IPS DF 6.9 (cell line): ENCODE measurements at places on chromosomes 3 and 15.

DNA sequence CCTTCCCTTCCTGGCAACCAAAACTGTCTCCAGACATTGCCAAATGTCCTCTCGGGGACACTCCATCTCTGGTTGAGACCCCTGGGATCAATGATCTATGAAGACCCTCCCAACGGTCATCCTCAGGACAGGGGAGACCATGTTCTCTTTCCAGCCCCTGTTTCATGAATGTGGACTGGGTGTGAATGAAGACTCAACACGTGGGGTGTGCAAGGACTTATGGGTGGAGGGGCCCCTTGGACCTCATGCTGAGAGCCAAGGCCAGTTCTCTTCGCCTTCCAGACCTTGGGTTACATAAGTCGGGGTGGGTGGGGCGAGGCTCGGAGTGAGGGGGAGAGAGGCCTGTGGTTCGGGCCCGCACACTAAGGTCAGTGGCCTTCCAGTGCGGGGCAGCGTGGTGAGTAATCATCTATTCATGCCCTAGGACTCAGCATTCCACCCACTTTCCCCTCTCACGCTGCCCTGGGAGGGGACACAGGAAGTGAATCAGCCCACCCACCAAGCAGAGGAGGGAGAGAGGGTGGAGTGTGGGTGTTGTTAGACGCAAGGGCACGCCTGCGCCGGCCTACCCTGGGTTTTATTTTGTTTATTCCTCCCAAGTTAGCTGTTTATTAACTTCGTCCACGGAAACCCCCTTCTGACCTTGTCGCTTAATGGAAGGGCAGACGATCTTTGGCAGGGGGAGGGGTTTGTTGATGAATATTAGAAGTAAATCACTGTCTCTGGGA lies 6.7 kb downstream of the PAQR5 start:
- no peak overlapping the region for H3K4me3 ChIP-seq
- H3K27ac ChIP-seq = no peak overlapping the region
- peaks cover 1% of the 10 kb centered on the region; the same call in 1 of the 2 replicates for H3K4me1 ChIP-seq
- DNase-seq = no peak
- no peaks in the 10 kb centered on the region for H3K36me3 ChIP-seq
- H3K27me3 ChIP-seq = no peaks in the 10 kb centered on the region

DNA sequence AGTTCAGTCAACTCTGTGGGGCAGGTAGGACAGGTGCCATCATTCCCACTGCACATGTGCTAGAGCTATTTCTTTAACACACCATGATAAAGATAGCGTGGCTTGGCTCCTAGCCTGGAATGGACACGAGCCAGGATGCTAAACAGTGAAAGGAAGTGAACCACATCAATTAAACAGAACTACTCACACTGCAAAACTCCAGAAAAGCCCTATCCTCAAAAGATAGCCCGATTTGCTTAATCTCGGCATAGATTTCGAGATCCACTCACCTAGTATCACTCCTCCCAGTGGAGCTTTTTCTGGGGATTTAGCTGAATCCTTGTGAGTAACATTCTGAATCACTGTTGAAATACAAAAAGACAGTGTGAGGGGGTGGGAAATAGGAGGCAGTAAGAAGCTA lies 118.0 kb downstream of the ABI3BP start:
- no peaks in the 10 kb centered on the region for H3K27me3 ChIP-seq
- H3K36me3 ChIP-seq = no peaks in the 10 kb centered on the region
- H3K27ac ChIP-seq = no peak overlapping the region

- H3K4me1 ChIP-seq = peaks cover 11% of the 10 kb centered on the region
- H3K36me3 ChIP-seq = no peaks in the 10 kb centered on the region
- no peak overlapping the region for H3K27ac ChIP-seq
- DNase-seq = no peak
These were observed 31.0 kb downstream of the NR2F2 start for GRCh38 chr15:96361309-96362010.

DNA sequence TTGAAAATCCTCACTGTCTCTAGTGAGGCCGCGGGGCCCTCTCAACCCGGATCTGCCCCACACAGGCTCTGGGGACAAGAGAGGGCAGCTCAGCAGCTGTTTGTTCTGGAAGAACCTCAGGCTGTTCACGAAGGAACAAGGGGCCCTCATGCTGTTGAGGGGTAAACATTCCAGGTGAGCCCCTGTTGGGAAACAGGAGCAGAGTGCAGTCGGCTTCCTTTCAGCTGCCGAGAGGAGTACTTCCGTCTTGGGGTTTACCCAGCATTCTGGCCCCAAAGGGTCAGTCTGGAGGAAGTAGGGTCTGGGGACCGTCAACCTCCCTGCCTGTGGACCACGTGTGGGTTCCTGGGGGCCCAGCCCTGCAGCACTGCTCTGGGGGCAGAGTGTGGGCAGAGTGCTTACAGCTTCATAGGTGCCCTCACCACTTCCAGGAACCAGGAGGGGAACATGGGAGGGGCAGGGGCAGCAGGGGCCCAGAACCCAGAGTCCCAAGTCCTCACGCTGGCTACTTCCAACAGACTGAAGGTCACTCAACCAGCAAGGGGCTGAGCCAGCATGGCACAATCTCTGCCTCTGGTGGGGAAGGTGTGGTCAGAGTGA lies 49.2 kb upstream of the CTSH start:
- no peak overlapping the region for H3K4me3 ChIP-seq
- no peak for DNase-seq
- no peak overlapping the region for H3K27ac ChIP-seq
- no peaks in the 10 kb centered on the region for H3K27me3 ChIP-seq

DNA sequence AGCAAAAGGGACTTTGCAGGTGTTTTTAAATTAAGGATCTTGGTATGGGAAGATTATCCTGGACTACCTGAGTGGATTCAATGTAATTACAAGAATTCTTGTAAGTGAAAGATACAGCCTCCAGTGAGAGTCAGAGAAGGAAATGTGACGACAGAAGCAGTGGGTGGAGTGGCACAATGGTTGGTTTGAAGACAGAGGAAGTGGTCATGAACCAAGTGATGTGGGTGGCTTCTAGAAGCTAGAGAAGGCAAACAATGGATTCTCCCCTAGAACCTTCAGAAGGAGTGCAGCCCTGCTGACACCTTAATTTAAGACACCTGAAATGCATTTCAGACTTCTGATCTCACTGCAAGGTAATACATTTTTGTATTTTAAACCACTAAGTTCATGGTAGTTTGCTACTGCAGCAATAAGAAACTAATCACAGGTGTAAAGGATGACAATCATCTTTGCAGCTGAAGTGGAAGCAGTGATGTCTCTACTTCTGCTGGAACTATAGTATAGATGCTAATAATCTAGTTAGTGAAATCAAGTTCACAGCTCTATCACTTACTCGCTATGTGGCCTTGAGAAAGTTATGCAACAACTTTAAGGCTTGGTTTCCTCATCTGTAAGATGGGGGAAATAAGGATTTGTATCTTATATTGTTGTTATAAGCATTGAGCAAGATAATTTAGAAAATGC lies 403.4 kb upstream of the SUCLG2 start:
- no peak overlapping the region for H3K27ac ChIP-seq
- DNase-seq = no peak
- H3K27me3 ChIP-seq = no peaks in the 10 kb centered on the region
- H3K36me3 ChIP-seq = no peaks in the 10 kb centered on the region
- H3K4me1 ChIP-seq = no peaks in the 10 kb centered on the region

GRCh38 chr15:71662306-71662705 lies 148.0 kb upstream of the NR2E3 start:
- no peak overlapping the region for H3K4me3 ChIP-seq
- no peaks in the 10 kb centered on the region for H3K27me3 ChIP-seq
- no peak overlapping the region for H3K27ac ChIP-seq
- no peak for DNase-seq
- no peaks in the 10 kb centered on the region for H3K4me1 ChIP-seq

- H3K36me3 ChIP-seq = no peaks in the 10 kb centered on the region
- H3K27me3 ChIP-seq = no peaks in the 10 kb centered on the region; the same call in 1 of the 2 replicates
- H3K4me1 ChIP-seq = no peaks in the 10 kb centered on the region
- H3K27ac ChIP-seq = no peak overlapping the region
These were observed 5.9 kb downstream of the EPHA3 start for GRCh38 chr3:89113344-89113743.

GRCh38 chr15:64870353-64870752 lies 28.6 kb downstream of the PLEKHO2 start:
- no peak for DNase-seq
- peaks cover 15% of the 10 kb centered on the region for H3K4me1 ChIP-seq
- H3K27me3 ChIP-seq = no peaks in the 10 kb centered on the region
- no peaks in the 10 kb centered on the region for H3K36me3 ChIP-seq
- H3K27ac ChIP-seq = no peak overlapping the region

GRCh38 chr3:52851348-52851747 lies 16.5 kb upstream of the MUSTN1 start:
- no peaks in the 10 kb centered on the region for H3K27me3 ChIP-seq
- H3K27ac ChIP-seq = no peak overlapping the region
- DNase-seq = peak; percentile 29
- H3K4me1 ChIP-seq = no peaks in the 10 kb centered on the region
- H3K36me3 ChIP-seq = peaks cover 6% of the 10 kb centered on the region; the same call in 1 of the 2 replicates
- no peak overlapping the region for H3K4me3 ChIP-seq

- no peaks in the 10 kb centered on the region for H3K27me3 ChIP-seq
- no peak for DNase-seq
- peaks cover 5% of the 10 kb centered on the region for H3K36me3 ChIP-seq
- no peak overlapping the region for H3K27ac ChIP-seq
- peaks cover 2% of the 10 kb centered on the region; the same call in 1 of the 2 replicates for H3K4me1 ChIP-seq
These were observed 18.2 kb upstream of the SACM1L start for GRCh38 chr3:45670991-45671390.

GRCh38 chr3:149771652-149772271 lies 19.5 kb upstream of the COMMD2 start:
- H3K4me3 ChIP-seq = no peak overlapping the region
- H3K27me3 ChIP-seq = no peaks in the 10 kb centered on the region
- DNase-seq = peak; percentile 43
- no peaks in the 10 kb centered on the region for H3K36me3 ChIP-seq

GRCh38 chr3:72345237-72345878 lies 502.9 kb downstream of the SHQ1 start:
- H3K27ac ChIP-seq = no peak overlapping the region
- 0 out of 2 replicates have a peak, but pooled peaks cover 1% of the 10 kb centered on the region for H3K4me1 ChIP-seq
- no peaks in the 10 kb centered on the region for H3K36me3 ChIP-seq
- H3K27me3 ChIP-seq = no peaks in the 10 kb centered on the region
- H3K4me3 ChIP-seq = no peak overlapping the region
- DNase-seq = no peak

- DNase-seq = no peak
- no peak overlapping the region for H3K27ac ChIP-seq
- H3K36me3 ChIP-seq = no peaks in the 10 kb centered on the region
- no peak overlapping the region for H3K4me3 ChIP-seq
These were observed 22.3 kb upstream of the GNB4 start for GRCh38 chr3:179473565-179473964.

DNA sequence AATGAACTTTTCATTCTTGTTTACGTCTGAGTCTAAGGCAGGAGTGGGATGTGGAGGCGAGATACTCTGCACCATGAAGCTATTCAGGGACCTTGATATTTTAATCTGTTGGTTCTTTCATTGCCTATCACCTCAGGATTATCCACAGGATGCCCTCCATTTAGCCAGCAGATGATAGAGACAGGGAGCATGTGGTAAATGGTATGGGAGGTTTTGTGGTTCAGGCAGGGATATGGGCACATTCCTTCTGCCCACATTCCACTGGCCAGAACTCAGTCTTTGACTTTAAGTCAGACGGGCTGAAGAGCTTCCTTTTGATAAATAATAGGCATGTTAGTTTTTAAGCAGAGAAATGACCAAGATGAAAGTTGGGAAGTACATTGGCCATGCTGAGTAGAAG lies 548.0 kb upstream of the CCDC54 start:
- peak overlapping the region; percentile 55 for H3K27ac ChIP-seq
- H3K4me1 ChIP-seq = peaks cover 2% of the 10 kb centered on the region; the same call in 1 of the 2 replicates
- no peak for DNase-seq
- H3K27me3 ChIP-seq = no peaks in the 10 kb centered on the region
- no peak overlapping the region for H3K4me3 ChIP-seq
- peaks cover 2% of the 10 kb centered on the region; the same call in 1 of the 2 replicates for H3K36me3 ChIP-seq

- no peak overlapping the region for H3K27ac ChIP-seq
- H3K4me1 ChIP-seq = 0 out of 2 replicates have a peak, but pooled peaks cover 2% of the 10 kb centered on the region
- no peak overlapping the region for H3K4me3 ChIP-seq
These were observed 33.8 kb downstream of the MRAS start for GRCh38 chr3:138381950-138382715.

GRCh38 chr15:92005154-92005553 lies 151.6 kb downstream of the SLCO3A1 start:
- no peak overlapping the region for H3K27ac ChIP-seq
- no peak for DNase-seq
- no peaks in the 10 kb centered on the region for H3K36me3 ChIP-seq
- H3K4me1 ChIP-seq = peaks cover 9% of the 10 kb centered on the region; the same call in 1 of the 2 replicates

GRCh38 chr3:32575451-32576113 lies 4.9 kb upstream of the DYNC1LI1 start:
- H3K4me1 ChIP-seq = no peaks in the 10 kb centered on the region
- H3K27me3 ChIP-seq = no peaks in the 10 kb centered on the region
- H3K36me3 ChIP-seq = no peaks in the 10 kb centered on the region
- no peak for DNase-seq

DNA sequence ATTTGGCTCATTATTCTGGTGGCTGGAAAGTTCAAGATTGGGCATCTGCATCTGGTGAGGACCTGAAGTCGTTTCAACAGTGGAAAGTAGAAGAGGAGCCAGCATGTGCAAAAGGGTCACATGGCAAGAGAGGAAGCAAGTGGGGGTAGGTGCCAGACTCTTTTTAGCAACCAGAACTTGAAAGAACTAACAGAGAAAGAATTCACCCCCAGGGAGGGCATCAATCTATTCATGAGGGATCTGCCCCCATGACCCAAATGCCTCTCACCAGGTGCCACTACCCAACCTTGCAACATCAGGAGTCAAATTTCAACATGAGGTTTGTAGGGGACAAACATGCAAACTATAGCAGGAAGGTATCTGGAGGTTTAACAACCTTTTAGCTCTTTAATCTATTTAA lies 10.3 kb upstream of the RYK start:
- H3K4me3 ChIP-seq = no peak overlapping the region
- peaks cover 1% of the 10 kb centered on the region; the same call in 1 of the 2 replicates for H3K4me1 ChIP-seq

- no peaks in the 10 kb centered on the region for H3K36me3 ChIP-seq
- H3K27me3 ChIP-seq = no peaks in the 10 kb centered on the region
- DNase-seq = no peak
- H3K4me1 ChIP-seq = no peaks in the 10 kb centered on the region
- no peak overlapping the region for H3K4me3 ChIP-seq
- no peak overlapping the region for H3K27ac ChIP-seq
These were observed 179.9 kb downstream of the MCTP2 start for GRCh38 chr15:94411285-94411684.

GRCh38 chr3:155026999-155027591 lies 53.0 kb upstream of the MME start:
- DNase-seq = no peak
- no peak overlapping the region for H3K4me3 ChIP-seq
- no peak overlapping the region for H3K27ac ChIP-seq
- no peaks in the 10 kb centered on the region for H3K4me1 ChIP-seq
- H3K27me3 ChIP-seq = no peaks in the 10 kb centered on the region

DNA sequence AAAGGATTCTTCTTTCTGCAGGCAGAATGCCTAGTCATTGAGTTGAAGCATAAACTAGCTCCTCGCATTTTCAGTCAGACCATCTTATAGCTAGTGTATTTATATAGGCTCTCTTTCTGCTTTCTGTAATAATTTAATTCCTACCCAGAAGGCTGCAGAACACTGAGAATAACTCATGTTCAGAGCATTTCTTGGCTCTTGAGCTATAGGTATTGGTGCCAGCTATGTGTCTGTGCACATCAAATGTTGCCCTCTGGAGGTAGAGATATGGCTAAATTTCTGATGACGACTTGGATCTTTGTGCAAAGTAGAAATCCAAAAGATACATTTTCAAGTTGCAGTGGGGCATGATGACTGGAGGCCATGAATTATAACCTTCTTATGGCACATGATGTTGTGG lies 336.2 kb upstream of the TPM1 start:
- no peak overlapping the region for H3K4me3 ChIP-seq
- no peaks in the 10 kb centered on the region for H3K36me3 ChIP-seq
- H3K27me3 ChIP-seq = no peaks in the 10 kb centered on the region
